ENCODE measurements at places on chromosomes 12 and 14.

- DNase-seq, result peak; percentile 52
These were observed 89.1 kb downstream of the MIA2 start for GRCh38 chr14:39322807-39323206.

DNA sequence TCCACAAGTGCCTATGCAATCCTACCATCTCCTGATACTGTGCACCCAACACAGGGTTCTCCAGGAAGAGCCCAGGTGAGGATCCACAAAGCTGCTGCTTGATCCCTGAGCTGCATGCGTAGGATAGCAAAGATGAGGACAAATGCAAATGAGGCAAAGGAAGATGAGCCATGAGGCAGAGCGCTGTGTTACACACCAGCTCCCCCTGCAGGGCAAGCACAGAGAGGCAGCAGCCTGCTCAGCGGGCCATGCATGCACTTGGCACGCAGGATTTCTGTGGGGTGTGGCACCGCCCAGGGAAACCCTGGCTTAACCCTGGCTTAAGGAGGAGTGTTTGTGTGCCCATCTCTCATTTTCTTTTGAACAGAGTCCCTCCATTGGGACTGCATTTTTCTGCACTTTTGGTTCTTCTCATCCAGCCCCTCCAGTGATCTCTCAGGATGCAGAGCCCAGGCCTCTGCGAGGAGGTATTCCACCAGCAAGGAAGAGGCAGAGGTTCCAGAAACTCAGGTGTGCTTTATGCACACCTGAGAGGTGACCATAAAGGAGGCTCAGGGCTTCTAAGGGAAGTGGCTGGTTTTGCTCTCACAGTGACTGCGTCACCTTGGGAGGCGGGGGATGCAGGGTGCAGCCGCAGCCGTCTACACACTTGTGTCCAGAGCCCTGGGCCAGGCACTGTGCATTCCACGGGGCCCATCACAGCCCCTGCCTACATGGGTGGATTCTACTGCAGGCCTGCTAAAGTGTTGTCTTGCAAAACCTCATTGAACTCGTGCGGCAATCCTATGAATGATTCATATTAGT, 973.3 kb upstream of the TMEM132C start:
- peak; percentile 82 for DNase-seq

DNA sequence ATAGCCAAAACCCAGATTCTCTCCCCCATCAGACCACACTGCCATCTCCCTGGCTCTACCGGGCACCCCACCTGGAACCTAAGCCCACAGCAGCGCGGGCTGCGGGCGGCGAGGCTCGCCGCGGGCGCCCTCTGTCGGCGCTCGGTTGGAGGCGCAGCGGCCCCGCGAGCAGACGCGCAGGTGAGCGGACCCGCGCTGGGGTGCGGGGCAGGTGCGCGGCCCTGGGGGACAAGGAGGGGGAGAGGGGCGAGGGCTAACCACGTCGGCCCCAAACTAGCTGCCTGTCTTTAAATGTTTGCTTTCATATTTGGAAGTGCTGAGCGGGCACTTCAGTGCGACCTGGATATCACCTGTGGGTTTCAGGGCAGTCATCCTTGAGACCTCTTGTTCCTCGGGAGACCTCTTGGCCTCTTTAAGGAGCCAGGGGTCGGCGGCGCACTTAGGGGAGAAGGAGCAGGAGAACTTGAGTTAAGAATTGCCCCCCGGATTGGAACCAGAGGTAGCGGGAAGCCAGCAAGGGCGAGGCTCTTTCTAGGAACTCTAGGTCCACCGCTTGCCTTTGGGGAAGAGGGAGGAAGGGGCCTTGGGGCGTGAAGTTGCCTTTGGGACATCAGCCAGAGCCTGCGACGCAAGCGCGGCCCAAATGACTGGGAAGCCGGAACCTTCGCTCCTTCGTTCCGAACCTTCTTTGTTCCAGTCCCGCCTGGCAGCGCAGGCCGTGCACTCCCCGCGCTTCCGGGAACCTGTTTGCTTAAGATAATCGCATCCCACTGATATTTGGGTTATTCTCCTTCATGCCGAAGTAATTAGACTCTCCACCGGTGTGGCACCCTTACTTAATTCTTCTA, 78.7 kb downstream of the NEDD1 start:
- peak; percentile 69 for DNase-seq

DNA sequence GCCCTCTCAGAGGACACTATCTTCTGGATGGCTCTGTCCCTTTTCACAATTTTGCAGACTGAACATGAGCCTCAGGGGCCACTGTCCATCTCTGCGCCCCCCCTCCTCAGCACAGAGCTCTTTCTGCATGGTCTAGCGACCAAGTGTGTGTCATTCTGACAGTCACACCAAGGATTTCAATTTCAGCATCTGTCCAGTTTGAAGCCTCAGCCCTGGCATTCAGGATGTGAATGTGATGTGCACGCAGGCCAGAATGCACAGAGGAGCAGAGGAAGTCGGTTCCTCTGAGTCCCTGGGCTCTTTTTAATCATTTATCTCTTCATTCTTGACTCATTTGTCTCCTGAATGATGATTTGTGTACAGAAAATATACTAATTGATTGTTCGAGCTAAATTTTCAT, 102.0 kb upstream of the PWP1 start:
- no peak for DNase-seq

DNA sequence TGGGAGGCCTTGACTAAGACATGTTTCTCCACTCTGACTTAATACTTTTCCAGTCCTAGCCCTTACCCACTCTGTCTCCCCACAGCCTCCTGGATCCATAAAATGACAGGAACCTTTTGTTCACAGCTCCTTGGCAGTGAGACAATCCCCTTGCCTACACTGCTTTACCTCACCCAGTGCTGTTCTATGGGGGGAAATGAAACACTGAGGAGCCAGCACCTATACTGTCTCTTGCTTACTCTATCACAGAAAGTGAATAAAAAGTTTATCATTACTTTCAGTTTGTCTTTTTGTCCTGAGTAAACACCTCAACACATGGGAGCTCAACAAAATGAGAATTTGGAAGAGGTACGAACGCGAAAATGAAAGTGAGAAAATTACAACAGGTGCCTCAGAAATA, 127.2 kb upstream of the DAAM1 start:
- DNase-seq, result no peak

GRCh38 chr14:84804895-84805294, 725.0 kb upstream of the FLRT2 start:
- no peak for DNase-seq

Data from GM03348 (cell line).